Lower lobe of right lung (tissue), 2 donors: ENCODE measurements at places on chromosomes 5 and 9. TPM values are rescaled to one million over a fixed set of nuclear protein-coding genes. Genes with fewer than 3 reads are reported as not detected.

The FCHSD1 gene
- 20.4 TPM for total RNA-seq

DNA sequence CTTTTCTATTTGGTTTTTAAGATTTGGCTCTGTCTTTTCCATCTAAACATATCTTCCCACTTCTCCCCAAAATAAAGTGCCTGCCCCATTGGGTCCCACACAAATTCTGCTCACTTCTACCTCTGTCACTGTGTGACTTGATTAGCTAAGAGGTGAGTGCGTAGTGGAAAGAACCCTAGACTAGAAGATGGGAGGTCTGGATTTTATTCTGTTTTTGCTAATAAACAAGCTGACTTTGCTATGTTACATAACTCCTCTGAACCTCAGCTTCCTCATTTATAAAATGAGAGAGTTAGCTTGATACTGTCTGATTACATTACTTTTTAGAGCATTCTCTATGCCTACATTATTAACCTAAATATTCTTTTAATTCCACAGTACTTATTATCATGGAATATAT, 51.3 kb upstream of the PTGER4 start:
- no peak overlapping the region for H3K4me3 ChIP-seq
- no peak overlapping the region for H3K27ac ChIP-seq
- no peaks in the 10 kb centered on the region for H3K4me1 ChIP-seq
- no peak for DNase-seq
- no peaks in the 10 kb centered on the region for H3K36me3 ChIP-seq

The BHMT2 gene
- 3.9 TPM for total RNA-seq

DNA sequence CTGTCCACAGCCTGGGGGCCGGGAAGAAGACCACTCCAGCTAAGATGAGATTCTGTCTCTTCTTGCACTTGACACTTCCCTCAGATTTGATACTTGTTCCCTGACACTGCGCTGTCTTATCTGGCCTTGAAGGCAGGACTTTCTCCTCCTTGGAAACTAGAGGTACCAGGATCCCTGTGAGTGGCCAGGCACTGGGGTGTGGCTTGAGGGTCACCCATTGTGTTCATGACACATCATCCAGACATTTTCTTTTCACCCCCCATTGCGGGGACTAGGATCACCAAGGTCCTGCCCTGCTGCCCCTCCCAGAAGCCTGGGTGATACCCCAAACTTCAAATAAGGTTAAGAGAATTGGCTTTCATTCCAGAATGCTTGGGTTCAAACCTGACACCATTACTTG, 103.3 kb downstream of the NDFIP1 start:
- no peaks in the 10 kb centered on the region for H3K27me3 ChIP-seq
- no peak for DNase-seq
- no peak overlapping the region for H3K4me3 ChIP-seq
- no peak overlapping the region for H3K27ac ChIP-seq
- H3K4me1 ChIP-seq: no peaks in the 10 kb centered on the region

DNA sequence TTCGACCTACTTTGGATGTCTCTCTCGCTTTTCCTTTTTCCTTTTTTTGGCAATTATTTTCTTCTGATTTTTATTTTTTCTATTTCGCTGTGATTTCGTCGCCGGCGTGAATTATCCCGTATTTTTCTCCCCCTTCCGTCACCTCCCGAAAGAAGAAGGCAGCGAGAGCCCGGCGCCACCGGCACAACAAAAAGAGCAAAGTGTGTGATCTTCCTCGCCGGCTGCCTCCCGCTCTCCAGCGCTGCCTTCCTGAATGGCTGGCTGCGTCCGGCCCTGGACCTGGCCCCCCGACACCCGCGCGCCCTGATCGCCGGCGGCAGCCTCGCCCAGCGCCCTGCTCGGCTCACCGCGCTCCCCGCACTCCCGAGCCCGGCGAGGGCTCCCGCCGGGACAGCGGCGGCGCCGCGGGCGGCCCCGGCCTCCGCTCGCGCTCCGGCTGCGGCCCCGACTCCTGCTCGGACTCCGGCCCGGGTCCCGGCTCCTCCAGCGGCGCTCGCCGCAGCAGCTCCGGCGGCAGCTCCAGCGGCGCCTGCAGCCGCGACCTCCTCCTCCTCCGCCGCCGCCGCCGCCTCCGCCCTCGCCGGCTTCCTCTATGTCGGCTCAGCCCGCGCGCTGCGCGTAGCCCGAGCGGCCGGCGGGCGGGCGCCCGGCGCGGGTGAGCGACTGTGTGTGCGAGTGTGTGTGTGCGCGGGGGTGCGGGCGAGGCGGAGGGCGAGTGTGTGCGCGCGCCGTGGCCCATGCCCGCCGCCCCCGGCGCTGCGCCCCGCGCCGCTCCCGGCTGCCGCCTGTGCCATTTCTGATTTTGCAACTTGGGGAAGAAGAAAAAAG, 960 bp downstream of the NR2F1 start:
- no peaks in the 10 kb centered on the region for H3K36me3 ChIP-seq
- H3K4me1 ChIP-seq: peaks cover 37% of the 10 kb centered on the region
- peak overlapping the region; percentile 59 for H3K4me3 ChIP-seq
- peaks cover 70% of the 10 kb centered on the region for H3K27me3 ChIP-seq
- DNase-seq: peak; percentile 55

The SPATA31A3 gene
- total RNA-seq: not detected
